ENCODE measurements at places on chromosomes 16 and 17. TPM values are rescaled to one million over a fixed set of nuclear protein-coding genes. Genes with fewer than 3 reads are reported as not detected.

The NHLRC4 gene
- total RNA-seq: 0.56 TPM

The COG8 gene
- total RNA-seq: 19.4 TPM

GRCh38 chr17:269616-270514, 82.7 kb downstream of the RPH3AL start:
- no peak for DNase-seq

DNA sequence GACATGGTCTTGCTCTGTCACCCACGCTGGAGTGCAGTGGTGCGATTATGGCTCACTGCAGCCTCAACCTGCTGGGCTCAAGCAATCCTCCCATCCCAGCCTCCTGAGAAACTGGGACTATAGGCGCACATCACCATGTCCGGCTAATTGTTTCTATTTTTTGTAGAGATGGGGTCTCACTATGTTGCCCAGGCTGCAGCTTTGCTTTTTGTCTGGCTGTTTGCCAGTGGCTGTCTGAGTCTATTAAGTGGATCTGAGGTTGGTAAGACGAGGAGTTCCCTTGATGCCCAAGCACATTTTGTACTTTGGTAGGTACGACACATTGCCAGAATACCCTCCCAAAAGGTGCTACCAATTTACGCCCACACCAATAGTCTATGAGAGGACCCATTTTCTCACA, 5.1 kb downstream of the TBX21 start:
- DNase-seq: no peak

The KRTAP3-1 gene
- not detected for total RNA-seq

The OR2C1 gene
- under 0.01 TPM for total RNA-seq

- DNase-seq: no peak
Measured at GRCh38 chr17:78396441-78397337, 18.2 kb downstream of the PGS1 start.

GRCh38 chr17:8131844-8132441, 8.0 kb upstream of the HES7 start:
- DNase-seq: no peak

The MVD gene
- 17.2 TPM for total RNA-seq
